T-cell (primary cell): ENCODE measurements at places on chromosomes 11 and 22. TPM values are rescaled to one million over a fixed set of nuclear protein-coding genes. Genes with fewer than 3 reads are reported as not detected.

Gene RNF141
- total RNA-seq, result 15.1 TPM

Gene PDGFB
- 18.3 TPM for total RNA-seq

Gene LMNTD2
- 5.1 TPM for total RNA-seq

Gene OR4C46
- not detected for total RNA-seq

Gene BBOX1
- not detected for total RNA-seq

Gene MRPL23
- 37.7 TPM for total RNA-seq

Gene OR8D1
- total RNA-seq, result not detected

Gene OR52N5
- total RNA-seq, result not detected

Gene OR2AT4
- total RNA-seq, result not detected

Gene SNX32
- 1.1 TPM for total RNA-seq

Gene SLC37A2
- 1.5 TPM for total RNA-seq

Gene ACRV1
- not detected for total RNA-seq

Gene CCDC116
- total RNA-seq, result 0.79 TPM

Gene TSPAN18
- total RNA-seq, result 18.4 TPM

Gene NPTXR
- total RNA-seq, result 9.1 TPM

Gene DSCAML1
- total RNA-seq, result 0.15 TPM

Gene SLC22A12
- total RNA-seq, result not detected

Gene CAPRIN1
- 148 TPM for total RNA-seq

Gene KCNE3
- total RNA-seq, result 0.16 TPM
